NCI-H1694 (cell line): ENCODE measurements at places on chromosomes 2 and 18.

DNA sequence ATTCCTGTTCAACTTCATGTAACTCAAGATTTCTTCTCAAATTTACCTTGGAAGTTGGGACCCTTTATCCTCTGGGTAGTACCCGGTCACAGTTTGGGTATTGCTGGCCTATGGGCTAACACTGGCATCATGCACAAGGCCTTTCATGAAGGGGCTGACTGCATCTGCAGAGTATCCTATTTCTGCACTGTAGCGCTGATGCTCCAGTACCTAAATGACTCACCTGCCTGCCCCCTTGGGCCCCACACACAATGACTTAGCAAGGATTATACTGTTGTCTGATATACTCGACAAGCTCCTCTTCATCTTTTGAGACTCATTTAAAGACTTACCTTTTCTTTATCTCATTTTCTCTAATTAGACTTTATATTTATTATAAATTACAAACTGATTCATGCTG lies 39.9 kb downstream of the DNAH6 start:
- DNase-seq = no peak

GRCh38 chr2:241514986-241515737 lies 6.8 kb upstream of the STK25 start:
- no peak for DNase-seq

DNA sequence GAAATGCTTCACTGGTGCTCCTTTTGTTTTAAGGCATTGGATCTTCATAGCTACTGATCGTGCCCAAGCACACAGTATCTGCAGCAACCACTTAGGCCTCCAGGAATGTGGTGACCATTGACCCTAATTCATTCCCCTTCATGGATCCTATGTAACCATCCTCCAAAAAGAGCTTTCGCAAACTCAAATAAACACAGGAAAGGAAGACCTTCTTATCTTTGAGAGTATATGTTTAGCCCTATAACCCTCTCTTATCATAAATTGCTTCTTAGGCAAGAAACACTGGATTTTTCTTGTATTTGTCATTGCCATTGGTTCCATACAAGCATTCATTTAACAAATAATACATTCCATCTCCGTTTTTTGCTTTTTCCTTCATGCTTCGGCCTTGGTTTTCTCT lies 4.1 kb upstream of the TTR start:
- DNase-seq = no peak

DNA sequence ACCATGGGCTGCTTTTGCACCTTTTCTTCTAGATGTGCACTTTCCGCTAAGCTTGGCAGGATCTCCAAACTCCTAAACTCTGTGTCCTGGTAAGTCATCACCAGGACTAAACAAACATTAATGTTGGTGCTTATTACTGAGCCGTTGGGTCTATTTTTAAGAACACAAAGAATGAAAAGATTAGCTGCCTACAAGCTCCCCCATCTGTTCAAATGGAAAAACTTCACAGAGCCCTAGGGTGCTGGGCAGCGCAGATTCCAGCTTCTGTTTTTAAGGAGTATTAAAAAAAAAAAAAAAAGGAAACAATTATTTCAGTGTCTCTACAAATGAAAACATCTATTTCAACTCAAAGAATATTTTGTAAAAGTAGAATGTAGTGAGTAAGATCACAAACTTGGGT lies 97.8 kb upstream of the AQP4 start:
- DNase-seq = no peak

DNA sequence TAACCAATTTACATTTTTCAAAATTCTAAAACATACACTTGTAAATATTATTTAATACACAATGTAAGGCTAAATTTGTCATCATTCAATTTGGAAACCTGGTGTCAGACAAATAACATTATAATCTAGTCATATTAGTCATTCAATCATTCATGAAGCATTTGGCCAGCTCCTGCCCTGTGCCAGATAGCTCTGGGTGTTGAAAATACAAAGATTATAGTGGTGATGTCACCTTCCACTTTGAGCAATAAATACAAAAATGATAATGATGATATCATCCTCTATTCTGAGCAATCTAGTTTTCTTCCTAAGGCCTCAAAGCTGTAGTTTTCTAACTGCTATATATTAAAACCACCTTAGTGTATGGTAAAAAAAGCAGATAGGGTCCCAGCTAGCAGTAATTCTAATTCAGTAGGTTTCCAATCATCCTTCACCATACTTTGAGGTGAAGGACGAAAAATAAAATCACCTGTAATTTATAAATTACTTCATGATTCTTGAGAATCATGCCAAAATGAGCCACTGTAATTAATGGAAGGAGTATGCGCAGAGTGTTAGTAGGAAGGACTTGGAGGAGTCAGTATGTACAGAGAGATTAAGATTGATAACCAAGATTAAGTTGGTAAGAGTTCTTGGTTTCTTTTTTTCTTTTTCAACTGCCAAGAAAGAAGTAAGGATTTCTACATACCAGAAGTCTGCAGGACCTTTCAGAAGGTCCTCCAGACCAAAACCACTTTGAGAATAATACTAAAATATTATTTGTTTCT lies 23.2 kb downstream of the MEMO1 start:
- no peak for DNase-seq

GRCh38 chr2:204074456-204074855 lies 137.9 kb downstream of the ICOS start:
- DNase-seq = no peak

DNA sequence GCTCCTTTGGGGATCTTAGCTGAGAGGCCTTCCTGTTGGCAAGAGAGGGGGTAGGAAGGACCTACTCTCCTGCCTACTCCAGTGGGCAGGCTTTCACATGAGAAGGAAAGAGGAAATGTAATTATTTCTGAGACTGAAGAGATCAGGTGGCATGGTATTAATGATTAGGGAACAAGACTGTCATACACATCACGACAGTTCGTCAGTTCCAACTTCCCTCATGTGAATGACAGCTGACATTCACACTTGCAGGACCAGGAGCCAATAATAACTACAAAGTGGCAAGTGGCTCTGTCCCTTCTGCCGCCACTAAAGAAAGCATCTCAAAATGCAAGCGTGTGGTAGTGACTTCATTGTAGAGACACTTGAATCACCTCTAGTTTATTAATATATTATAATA lies 90.0 kb downstream of the ZCCHC2 start:
- no peak for DNase-seq

DNA sequence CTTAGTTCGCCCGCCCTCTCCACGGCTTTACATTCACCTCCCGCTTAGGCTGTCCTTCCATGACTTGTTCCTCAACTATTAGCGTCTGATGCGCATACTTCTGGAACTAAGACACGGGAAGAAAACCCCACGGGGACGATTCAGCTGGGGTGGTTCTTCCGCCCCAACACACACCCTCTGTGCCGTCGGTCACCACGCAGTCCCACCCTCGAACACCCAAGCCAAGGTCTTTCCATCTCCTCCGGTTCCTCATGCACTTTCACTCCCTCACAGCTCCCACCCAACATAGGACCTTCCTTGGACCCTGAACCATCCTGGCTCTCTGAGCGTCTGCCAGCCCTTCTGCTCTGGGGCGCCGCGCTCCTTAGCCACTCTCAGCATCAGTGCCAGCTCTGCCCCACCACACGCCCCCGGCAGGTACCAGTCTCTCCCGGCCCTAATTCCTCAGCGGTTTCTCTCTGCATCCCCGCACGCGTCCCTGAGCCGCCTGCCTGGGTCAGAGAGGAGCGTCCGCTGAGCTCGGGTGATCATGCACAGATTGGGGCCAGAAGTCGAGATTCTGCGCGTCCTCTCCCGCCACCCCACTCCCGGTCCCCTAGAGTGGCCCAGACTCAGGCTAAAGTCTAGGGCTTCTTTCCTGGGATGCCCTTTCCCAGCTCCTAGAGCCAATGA lies 522 bp upstream of the SRD5A2 start:
- DNase-seq = no peak

DNA sequence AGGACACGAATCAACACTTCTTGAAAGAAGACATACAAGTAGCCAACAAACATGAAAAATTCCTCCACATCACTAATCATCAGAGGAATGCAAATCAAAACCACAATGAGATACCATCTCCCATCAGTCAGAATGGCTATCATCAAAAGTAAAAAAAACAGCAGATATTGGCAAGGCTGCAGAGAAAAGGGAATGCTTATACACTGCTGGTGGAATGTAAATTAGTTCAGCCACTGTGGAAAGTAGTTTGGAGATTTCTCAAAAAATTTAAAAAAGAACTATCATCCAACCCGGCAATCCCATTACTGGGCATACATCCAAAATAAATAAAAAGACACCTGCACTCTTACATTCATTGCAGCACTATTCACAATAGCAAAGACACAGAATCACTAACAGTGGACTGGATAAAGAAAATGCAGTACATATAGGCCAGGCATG lies 78.7 kb downstream of the GRB14 start:
- DNase-seq = peak; percentile 6

GRCh38 chr18:5975111-5976002 lies 80.0 kb upstream of the TMEM200C start:
- no peak for DNase-seq

DNA sequence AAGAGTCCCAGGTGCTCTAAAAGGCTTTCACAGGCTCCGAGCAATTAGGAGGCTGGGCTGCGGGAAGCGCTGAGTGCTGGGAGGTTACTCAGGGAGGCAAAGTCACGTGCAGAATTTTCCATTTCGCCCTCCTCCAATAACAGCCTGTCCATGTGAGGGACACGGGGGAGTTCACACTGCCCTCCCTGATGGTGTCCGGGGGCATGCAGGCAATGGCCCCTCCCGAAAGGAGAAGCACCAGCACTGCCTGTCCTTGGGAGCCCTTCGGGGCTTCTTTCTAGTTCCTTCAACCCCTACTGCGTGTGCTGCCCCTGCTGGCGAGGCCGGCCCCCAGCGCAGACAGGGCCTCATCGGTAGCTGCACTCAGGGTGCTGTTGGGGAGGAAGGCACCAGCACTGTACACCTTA lies 63.1 kb upstream of the HPCAL1 start:
- DNase-seq = no peak

- DNase-seq = no peak
These were observed 34.6 kb upstream of the SLC14A1 start for GRCh38 chr18:45689396-45689795.

- peak; percentile 56 for DNase-seq
These were observed 55.3 kb upstream of the HK2 start for GRCh38 chr2:74778381-74779264.

DNA sequence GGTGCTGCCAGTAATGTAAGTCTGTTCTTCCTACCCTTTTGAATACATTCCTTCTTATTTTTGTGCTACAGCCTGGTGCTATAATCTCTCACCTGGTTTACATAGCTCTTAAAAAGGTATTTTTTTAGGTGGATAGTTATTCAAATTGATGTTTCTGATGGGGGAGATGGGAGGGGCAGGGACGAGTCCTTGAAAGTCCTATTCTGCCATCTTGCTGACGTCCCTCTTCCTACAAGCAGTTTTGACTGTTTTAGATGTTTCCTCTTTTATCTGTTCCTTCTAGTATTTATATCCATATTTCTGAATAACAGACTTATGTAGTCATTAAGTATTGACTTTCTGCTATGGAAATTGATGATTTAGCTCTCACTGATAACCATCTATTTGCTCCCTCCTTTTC lies 256.4 kb downstream of the KIAA1328 start:
- no peak for DNase-seq

- no peak for DNase-seq
These were observed 3.7 kb downstream of the FAM98A start for GRCh38 chr2:33595385-33595784.

DNA sequence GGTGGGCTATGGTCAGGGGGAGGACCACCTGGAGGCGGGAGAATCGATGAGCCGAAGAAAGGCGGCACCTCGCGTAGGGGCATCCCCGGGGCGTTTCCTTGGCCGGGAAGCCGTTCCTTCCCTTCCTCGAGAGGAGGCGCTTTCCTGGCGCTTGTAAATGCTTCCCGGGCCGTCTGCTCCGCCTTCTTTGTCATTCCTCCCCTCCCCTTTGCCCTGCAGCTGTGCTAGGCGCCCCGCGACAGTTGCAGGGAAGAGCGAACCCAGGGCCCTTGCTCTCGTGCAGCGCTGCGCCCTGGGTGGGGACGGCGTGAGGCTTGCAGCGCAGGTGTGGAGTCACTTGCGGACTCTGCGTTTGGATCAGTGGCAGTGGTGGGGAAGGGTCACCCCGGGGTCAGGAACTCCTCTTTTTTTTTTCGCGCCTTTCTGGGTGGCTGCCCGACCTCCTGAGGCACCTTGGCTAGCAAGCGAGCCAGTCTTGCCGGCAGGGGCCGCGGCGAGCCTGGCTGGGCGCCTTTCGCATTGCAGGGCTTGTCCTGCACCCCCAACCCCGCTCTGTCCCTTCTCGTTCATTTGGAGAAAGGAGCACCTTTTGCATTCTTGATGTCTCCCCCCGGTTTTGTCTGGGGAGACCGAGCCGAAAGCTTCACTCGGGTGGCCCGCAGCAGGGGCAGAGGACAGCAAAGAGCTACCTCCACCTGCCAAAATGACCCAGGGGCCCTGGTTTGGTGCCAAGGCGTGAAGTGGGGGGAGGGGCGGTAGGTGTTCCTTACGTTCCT lies 858 bp downstream of the KCNS3 start:
- peak; percentile 97 for DNase-seq

- no peak for DNase-seq
These were observed 546.0 kb downstream of the ZNF804A start for GRCh38 chr2:185144159-185144919.

GRCh38 chr18:34990597-34990996 lies 50.6 kb upstream of the MAPRE2 start:
- no peak for DNase-seq

DNA sequence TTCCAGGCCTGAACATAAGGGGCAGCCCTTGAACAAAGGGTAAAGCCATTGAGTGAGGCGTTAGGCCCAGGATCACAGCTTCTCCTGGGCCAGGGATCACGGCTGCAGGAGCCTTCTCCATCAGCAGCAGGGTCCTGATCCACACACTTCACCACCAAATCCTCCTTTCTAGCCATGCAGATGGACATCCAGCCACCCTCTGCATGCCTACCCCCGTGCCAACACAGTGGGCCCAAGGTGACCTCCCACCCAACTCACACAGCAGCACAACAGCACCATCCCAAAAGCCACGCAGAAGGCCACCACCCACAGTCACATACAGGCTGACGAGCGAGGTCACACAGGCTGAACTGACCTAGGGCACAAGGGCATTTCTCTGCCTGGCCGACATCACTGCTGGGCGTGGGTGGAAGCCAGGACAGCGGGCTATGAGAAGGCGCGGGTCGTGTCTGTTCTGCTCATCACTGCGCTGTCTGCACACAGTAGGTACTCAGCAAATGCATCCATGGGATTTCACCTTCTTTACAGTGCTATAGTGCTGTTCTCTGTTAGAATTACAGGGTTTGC lies 31.2 kb downstream of the TFCP2L1 start:
- no peak for DNase-seq
